ENCODE measurements at places on chromosomes 5 and 9. TPM values are rescaled to one million over a fixed set of nuclear protein-coding genes. Genes with fewer than 3 reads are reported as not detected.
A peak's percentile ranks its signal among the peaks of the same experiment; 100 is the strongest.

DNA sequence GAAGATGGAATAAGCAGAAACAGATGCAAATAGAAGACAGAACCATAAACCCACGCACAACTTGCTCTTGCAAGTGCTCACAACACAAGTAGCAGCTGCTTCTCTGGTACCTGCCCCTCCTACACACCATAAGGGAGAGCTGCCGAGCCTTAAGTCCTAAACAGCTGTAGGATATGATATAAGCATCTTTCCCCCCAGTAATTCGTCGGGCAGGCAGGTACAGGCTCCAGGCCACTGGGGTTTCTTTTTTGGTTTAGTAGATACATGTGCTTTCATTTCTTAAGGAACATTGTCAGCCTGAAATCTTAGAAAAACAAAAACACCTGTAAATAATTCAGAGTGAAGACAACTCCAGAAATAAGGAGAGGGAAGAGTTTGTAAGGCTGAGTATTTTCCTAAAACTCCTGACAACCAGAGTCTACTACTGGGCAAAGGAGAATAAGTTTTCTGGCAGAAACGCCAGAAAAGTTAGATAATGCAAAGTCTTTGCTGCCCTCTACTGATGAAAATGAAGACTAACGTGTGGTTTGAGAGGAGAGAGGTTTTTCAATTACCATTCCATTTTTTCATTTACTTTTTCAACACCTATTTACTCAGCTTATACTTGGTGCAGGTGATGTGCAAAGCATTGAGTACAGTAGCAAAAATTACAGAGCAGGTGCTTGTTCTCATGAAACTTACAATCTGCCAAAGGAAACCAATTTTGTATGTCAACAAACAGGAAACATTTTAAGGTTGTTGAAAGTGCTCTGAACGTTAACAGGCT lies 20.1 kb upstream of the TCERG1 start:
- DNase-seq = peak; percentile 49

- no peak for DNase-seq
These were observed 12.5 kb downstream of the DNAH5 start for GRCh38 chr5:13932011-13932410.

DNA sequence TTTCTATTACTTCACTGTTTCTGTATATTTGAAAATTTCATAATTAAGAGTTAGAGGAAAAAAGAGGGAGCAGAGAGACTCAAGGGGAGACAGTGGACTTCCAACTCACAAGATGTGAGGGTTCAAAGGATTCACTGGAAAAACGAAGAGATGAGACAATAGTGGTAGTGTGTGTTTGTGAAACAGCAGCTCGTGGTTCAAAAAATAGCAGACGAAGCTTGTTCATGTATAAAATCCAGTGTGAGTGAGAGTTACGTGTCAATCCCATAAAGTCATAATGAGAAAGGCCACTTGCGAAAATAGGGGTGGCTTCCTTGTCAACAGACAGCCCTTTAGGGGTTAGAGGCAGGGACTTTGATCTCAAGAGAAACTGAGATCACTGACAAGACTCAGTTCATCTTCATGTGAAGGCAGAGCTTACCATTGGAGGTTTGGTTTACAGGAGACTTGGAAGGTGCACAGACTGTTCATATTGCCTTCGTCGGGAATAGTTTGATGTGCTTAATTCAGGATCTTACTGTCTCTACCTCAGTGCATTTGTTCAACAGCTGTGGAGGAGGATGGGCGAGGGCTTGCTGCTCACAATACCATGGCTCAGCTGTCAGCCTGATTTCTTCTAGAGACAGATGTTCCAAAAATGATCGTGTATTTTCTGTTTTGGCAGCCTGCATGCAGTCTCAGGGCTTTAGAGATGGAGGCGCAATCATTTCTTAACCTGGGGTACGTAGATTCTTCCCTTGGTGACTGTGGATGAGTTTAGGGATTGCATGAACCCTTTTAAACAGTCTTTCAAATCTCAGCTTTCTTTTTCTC lies 105.7 kb upstream of the KLF9 start:
- no peak for DNase-seq

- DNase-seq = no peak
These were observed at the start of gene FBP1 for GRCh38 chr9:94639061-94639998. TSS of gene FBP1 (minus strand) at chr9:94639518. CDS start at chr9:94639310, 208 bp downstream.

DNA sequence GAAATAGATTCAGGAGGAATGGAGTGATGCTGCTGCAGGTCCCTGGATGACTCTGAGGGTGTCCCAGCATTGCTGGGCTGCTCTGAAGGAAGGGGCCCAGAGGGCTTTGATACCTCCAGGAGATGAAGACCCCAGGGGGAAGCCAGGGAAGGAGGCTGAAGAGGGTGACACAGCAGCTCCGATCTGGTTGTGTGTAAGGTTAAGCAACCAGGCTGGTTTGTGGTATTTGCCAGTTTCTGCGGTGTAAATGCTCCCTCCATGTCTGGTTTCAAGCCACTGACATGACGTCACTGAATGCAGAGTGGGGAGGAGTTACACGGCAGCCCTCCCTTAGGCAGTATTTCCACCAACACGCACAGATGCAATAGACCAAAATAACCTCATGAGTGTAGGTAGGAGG lies 40.0 kb upstream of the ORM1 start:
- DNase-seq = peak; percentile 76

The SLC22A4 gene
- polyA plus RNA-seq = 3.8 TPM

The PALM2AKAP2 gene
- 3.6 TPM for polyA plus RNA-seq

The CCDC180 gene
- polyA plus RNA-seq = 1.2 TPM

The ADRA1B gene
- 2.2 TPM for polyA plus RNA-seq

All from SK-N-SH (cell line).